ENCODE measurements at places on chromosomes 4 and X.

DNA sequence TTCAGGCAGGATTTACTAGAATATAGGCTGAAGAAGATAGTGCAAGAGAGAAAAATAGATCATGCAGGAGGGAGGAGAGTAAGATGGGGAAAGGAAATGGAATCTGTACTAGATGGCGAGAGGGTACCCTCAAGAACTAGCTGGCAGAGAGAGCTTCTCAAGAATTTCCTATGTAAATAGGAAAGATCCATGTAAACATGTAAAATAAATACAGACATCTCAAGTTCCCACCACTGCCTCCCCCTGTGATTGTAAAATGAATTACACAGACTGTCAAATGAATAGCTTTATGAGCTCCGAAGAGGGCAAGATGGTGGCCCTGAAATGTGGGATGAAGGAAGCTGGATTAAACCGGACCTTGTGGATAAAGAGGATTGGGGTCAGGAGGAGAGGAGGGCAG lies 178.0 kb downstream of the PALLD start:
- no peak for DNase-seq

GRCh38 chrX:861340-861890 lies 230.8 kb downstream of the SHOX start:
- no peak for DNase-seq

DNA sequence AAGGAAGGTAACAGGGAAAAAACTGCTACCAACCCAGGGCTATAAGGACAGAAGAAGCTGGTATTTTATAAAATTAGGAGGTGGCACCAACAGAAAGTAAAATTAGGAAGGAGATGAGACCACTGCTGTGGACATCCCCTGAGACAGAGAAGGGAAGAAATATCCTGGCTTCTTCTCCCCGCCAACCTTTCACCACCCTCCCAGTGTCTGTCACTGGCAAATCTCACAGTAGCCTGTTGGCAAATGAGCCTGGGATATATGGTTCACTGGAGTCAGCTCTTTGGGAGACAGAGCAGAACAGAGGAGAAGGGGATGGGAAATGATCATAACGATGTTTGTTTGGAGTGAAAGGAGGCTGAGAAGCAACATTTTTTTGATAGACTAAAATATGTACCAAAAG lies 190.9 kb upstream of the PACRGL start:
- no peak for DNase-seq

- no peak for DNase-seq
These were observed 12.7 kb upstream of the STARD8 start for GRCh38 chrX:68634649-68635227.

DNA sequence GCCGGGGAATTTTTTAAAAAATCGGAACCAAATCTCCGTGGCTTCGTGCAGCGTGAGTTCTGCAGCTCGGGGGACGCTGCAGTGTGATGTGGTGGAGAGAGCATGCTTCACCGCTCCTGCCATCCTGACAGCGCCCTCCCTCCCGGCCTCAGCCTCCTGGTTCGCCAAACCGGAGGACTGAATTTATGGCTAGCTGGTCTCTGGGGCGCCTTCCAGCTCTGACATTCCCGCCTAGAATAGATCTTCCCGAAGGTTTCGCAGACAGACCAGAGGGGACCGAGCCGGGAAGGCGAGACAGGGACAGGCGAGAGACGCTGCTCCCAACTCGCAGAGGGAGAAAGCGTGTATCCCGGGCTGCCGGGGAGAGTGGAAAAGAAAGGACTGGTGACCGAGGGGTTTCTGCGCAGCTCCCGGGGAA lies 25.9 kb downstream of the HOPX start:
- DNase-seq: no peak

DNA sequence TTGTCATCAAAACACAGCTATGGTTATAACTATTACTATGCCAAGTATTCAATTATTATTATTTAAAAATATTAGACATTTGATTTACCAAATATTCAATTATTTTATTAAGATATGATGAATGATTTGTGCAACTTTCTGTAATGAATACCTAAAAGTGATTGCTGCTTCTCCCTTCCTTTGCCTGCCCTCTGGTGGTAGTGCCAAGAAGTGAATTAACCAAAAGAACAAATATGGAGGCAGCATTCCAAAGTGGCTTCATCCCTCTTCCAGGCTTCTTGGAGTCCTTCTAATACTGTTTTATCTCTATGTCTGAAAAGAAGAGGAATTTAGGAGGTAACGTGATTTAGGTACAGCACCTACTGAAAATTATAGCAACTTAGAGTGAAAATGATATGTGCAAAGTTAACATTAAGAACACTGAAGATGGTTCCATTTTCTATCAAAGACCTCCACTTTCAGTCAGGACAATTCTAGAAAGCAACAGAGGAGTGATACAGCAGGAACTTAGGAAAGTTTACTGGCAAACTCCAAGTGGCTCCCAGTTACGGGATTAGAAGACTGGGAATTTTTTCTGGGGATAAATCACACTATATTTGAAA lies 43.0 kb downstream of the ENPEP start:
- DNase-seq: peak; percentile 38

GRCh38 chr4:174538876-174539250 lies 16.6 kb upstream of the HPGD start:
- no peak for DNase-seq

DNA sequence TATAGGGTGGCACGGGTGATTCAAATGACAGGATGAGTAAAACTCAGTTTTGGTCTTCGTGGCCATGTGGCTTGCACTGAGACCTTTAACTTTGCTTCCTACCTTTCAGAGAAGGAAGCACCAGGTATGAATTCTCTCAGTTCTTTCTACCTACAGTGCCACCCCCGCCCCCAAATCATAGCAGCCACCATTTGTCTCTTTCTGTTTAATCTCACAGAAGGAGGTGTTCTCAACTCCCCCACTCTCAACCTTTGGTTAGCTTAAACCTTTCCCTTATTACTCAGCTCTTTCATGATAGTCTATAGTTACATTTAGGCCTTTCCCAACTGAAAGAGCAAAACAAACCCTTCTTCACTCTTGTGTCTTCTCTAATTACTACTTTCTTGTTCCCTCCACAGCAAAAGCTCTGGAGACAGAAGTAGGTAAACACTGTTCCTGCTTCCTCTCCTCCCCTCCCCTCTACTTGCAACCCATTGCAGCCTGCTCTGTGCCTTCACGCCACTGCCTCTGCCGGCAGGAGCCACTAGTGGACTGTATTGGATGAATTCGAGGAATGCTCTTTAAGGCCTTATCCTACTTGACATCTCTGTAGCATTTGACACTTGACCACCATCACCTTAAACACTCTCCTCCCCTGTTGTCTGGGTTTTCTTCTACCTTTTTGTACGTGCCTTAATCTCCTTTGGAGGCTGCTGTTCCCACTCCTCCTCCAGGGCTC lies 123.7 kb downstream of the AFF1 start:
- peak; percentile 34 for DNase-seq

GRCh38 chrX:39654952-39655351 lies 442.8 kb downstream of the BCOR start:
- DNase-seq: no peak

DNA sequence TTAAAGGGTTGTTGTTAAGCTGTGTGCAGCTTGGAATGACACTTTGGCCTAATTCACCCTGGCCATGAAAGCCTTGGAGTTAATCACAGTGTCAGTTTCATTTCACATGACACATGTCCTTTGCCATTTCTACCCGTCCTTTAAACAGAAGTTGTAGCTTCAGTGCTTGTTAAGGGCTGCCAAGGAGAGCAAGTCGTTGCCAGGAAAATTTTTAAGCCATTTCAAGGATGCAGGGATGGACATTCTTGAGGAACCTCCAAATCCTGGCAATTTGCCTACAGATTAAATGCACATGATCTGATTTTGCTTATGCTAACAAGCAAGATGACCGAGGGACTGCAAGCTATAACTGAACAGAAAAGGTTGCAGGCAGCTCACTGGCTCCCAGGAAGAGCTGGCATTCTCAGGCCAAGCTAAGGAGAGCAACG lies 40.5 kb downstream of the SETD7 start:
- no peak for DNase-seq

- no peak for DNase-seq
These were observed 48.1 kb upstream of the ARSJ start for GRCh38 chr4:114027596-114027995.

- DNase-seq: no peak
These were observed 1101.7 kb upstream of the INTU start for GRCh38 chr4:126530996-126531585.

- no peak for DNase-seq
These were observed 142.2 kb downstream of the HS3ST1 start for GRCh38 chr4:11286533-11286932.

DNA sequence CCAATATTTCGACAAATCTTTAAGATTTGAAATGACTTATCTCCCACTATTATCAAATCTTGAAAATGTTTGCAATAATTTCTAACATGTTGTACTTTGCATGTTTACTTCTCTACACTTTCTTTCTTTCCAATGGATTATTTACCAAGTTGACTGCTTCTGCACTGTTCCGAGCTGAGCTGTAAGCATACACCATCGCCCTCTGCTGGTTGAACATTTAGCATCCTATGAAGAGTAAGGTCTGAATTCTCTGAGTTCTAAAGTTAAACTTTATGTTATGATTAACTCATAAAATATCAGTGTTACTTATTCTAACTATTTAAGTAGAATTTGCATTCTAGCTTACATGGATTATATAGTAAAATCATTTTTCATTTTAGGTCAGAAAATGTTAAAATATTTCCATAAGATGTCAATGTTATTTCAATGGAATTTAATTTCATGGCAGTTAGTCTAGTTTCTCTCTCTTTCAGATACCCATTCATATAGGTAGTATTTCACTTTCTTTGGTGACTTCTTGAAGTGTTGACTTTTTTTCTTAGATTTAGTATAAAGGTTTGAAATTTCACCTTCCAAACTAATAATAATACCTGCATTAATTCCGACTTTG lies 137.4 kb downstream of the DKK2 start:
- DNase-seq: peak; percentile 46

GRCh38 chrX:49845701-49846403 lies 16.7 kb downstream of the PAGE4 start:
- DNase-seq: no peak

DNA sequence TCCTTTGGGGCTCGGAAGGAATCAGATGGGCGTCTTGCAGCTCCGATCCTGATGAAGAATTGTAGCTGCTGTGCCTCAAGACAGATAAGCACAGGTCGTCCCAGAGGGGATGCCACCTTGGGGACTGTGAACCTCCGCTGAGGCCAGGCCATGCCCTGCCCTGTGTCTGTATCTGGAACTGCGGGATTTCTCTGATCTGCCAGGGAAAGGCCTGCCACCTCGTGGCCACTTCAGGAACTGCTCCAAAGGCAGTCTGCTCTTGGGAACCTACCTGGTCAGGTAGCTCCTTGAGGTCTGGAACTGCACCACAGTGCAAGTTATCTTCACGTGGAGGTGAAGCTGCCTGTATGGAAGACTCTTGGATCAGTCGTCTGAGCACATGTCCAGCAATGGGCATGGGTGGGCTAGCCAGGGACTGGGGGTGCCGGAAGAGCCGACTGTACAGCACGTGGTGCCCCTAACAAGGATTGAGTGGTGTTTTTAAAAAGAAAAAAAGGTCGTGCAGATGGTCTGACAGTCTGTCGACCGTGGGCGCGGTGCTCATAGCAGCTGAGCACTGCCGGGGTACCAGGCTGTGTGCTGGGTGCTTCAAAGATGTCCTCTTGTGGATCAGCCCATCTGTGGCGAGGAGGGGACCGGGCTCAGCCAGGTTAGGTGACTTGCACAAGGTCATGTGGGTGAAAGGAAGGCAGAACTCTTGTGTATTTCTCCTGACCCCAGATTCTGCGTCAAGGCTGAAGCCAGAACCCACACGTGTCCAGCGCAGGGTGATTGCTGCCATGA lies 3.1 kb upstream of the GRPEL1 start:
- DNase-seq: peak; percentile 85

DNA sequence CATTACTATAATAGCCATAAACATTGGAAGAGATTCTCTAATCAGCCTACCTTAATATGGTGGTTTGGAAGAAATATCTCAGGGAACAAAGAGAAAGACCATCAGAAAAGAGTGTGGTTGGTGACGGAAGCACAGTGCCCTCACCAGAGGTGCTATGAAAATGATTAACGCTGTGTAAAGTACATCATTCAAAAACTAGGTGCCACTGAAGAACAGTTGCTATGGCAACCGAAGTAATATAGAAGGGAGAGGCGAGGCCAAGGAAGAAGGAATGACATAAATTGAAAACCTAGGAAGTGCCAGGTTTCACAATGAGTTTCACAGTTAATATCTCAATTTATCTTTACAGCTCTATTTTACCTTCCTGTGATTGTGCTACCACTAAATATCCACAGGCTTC lies 57.0 kb upstream of the ARSJ start:
- DNase-seq: no peak

DNA sequence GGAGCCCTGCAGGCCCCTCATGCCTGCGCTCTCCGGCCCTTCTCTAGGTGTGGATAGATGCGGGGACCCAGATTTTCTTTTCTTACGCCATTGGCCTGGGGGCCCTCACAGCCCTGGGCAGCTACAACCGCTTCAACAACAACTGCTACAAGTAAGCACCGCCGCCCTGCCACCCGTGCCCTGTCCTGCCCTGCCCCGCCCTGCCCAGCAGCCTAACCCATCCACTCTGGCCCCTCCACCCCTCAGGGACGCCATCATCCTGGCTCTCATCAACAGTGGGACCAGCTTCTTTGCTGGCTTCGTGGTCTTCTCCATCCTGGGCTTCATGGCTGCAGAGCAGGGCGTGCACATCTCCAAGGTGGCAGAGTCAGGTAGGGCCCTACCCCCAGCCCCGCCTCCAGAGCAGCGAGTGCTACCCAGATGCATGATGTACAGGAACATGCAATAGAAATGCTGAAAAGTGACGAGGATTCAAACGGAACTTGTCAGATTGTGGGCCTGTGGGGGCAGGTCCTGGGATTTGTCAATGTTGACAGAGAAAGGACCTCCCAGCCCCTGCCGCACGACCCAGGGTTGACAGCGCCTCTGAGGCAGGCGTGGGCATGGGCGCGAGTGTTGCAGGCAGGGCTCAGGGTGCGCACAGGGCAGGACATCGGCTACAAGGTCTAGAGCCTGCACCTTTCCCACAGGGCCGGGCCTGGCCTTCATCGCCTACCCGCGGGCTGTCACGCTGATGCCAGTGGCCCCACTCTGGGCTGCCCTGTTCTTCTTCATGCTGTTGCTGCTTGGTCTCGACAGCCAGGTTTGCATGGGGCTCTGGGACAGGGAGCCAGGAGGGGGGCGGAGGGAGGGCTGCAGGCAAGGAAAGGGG lies 5.7 kb downstream of the SLC6A8 start:
- no peak for DNase-seq

DNA sequence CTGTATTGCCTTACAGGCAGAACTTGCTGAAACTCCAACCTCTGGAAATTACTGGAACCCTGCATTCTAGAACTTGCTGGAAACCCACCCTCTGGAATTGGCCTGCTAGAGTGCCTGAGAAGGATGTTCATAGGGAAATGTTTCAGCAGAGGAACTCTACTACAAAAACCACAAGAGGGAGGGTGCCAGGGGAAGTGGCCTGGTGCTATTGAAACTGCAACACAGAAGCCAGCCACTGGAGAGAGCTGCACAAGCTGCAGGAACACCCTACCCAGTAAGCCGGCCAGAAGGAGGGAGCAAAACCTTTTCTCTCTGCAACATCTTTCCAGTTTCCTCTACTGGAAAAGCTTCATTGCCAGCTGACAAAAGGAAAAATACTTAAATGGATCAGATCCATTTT lies 2.5 kb upstream of the BRWD3 start:
- DNase-seq: peak; percentile 71
